Right lung (tissue), 10 donors: ENCODE measurements at places on chromosomes 3 and 15. TPM values are rescaled to one million over a fixed set of nuclear protein-coding genes. Genes with fewer than 3 reads are reported as not detected.

DNA sequence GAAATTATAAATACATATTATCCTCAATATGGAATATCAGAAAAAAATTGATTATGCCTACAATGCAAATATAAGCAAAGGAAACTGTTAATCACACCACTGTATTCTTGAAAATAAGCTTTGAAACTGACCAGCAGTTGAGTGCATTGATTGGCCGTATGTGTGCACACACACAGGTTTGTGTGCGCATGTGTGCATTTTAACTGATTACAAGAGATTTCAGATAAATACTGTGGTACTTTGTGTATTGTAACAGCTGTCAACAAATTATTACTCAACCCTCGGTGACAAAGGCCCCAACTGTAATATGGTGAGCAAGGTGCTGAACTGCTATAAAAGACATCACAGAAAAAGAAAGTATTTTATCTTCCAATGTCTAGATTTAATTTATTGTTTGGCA lies 1238.9 kb upstream of the ALCAM start:
- no peak for DNase-seq

The AHSG gene
- polyA plus RNA-seq: not detected

- DNase-seq: peak; percentile 81
Observed at GRCh38 chr15:72338617-72339321, 18.8 kb upstream of the CELF6 start.

- peak; percentile 66 for DNase-seq
Observed at GRCh38 chr3:169657351-169658124, 6.0 kb downstream of the MECOM start.

The PP2D1 gene
- 0.70 TPM for polyA plus RNA-seq

The ESYT3 gene
- polyA plus RNA-seq: 23.2 TPM

The HMCES gene
- 40.7 TPM for polyA plus RNA-seq

GRCh38 chr3:126548556-126549466 lies 9.9 kb downstream of the C3orf22 start:
- DNase-seq: no peak

DNA sequence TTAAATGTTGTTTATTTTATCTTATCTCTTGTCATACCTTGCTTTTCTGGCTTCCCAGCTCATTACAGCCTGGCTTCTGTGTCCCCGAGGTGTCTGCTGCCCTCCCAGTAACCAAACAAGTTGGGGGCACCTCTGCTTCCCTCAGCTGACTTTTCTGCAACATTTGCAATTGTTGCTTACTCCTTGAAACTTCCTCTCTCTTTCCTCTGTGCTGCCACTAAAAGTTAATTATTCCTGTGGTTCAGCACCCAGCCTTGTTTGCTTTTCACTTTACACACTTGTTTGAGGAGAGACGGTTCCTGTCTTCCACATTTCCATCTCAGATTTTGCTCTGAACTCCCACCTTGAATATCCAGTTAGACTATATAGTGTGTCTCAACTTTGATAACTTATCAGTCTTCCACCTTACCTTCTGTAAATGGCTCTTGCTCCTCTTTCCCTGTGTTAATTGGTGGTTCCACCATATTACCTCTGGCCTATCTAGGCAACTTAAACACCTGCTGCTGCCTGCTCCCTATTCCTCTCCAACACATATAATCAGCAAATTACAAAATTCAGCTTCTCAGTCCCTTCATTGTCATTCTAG lies 21.6 kb downstream of the MCTP2 start:
- DNase-seq: no peak

The STARD5 gene
- polyA plus RNA-seq: 6.1 TPM

DNA sequence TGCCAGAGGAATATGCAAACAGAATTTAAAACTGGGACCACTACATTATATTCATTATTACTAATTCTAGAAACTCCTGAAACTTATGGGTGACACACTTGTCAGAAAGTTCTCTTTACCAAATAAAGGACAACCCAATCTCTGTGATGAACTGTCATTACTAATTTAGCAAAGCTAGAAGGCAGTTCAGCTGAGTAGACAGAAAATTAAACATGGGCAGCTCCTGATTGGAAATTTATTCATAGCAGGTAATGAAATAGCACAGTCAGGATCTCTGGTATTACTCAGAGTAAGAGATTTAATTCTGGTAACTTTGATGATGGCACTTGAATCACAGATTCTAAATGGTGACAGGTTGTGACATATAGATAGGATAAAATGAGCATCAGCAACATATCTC lies 123.0 kb downstream of the GBE1 start:
- no peak for DNase-seq
